Stimulated activated CD8-positive, alpha-beta memory T cell treated with anti-CD3 and anti-CD28 coated beads, Interleukin-4, amount 100 ng/mL, for 1 hour (primary cell): ENCODE measurements at places on chromosomes 1 and 21.

DNA sequence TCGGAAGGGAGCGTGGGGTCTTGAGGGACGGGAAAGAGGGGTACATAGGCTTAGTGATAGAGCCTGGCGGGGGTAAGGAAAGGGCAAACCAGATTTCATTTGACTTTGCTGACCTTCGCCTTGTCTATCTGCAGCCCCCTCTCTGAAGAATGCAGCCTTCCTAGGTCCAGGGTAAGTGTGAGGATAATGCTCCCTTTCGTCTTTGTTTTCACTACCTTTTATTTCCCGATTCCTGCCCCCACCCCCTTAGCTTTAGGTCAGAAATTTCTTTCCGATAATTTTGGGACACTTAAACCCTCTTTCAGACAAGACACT is 396 bp downstream of the ATP5PB start:
- no peak for DNase-seq

- DNase-seq: no peak
Measured at GRCh38 chr1:1116701-1117468, 996 bp upstream of the C1orf159 start.

DNA sequence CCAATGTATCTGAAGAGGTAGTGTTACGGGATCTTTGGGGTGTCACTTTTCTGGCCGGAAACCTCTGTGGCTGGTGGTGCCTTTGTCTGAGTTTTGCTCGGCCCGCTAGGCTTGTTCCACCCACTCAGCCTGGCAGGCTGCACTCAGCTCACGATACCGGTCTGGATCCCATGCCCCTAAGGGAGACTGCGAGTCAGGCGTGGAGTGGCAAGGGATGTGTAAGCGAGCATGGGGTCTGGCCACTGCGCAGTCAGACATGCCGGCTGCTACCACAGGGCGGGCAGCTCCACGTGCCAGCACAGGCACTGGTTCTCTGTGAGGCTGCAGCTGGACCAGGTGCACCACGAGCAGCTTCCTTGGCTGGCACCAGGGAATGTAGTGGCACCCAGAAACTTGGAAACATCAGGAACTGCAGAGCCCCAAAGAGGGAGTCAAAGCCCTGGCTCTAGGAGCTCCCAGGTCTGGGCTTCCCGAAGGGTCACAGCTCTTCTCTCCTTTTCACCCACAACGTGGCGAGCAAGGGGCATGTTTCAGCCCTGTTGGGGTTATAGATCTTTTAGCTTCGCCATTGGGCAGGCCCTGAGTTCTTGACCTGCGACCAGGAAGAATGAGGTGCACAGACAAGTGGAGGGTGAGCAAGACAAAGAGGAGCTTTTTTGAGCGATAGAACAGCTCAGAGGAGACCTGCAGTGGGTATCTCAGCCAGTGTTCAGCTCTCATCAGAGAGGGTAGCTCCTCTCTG is 23.8 kb upstream of the LRRC8C start:
- no peak for DNase-seq

GRCh38 chr1:87972811-87973210 is 644.1 kb downstream of the LMO4 start:
- no peak for DNase-seq

DNA sequence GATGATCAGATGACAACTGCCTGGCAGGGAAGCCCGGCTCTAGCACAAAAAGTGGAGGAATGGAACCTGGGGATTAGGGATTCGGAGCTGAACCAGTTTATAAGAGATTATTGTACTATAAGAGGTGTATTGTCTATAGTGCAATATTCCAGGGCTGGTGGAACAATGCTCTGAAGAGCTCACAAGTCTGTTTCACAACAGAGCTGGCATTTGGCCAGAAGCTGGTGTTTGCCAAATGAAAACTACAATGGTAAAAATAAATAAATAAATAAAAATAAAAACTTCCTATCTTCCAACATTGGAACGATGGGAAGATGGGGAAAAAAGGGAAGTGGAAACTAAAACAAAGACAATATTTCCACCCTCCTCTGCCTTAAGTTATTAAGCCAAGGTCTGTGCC is 73.5 kb downstream of the CHODL start:
- DNase-seq: no peak

DNA sequence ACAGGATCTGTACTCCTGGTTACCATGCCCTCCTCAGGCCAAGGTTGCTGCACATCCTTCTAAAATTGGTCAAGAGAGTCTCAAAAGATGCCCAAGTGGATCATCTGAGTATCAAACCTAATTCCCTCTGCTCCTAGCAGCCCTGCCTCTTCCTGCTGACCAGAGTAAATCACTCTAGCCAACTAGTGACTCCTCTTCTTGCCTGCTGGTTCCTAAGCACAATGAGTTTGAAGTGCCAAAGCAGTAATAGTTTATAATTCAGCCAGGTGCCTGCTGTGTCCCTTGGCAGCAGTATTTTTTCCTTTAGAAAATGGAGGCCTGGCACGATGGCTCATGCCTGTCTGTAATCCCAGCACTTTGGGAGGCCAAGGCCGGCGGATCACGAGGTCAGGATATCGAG is 137.9 kb upstream of the CAMK1G start:
- no peak for DNase-seq

GRCh38 chr1:154418923-154419619 is 13.9 kb downstream of the IL6R start:
- DNase-seq: no peak

DNA sequence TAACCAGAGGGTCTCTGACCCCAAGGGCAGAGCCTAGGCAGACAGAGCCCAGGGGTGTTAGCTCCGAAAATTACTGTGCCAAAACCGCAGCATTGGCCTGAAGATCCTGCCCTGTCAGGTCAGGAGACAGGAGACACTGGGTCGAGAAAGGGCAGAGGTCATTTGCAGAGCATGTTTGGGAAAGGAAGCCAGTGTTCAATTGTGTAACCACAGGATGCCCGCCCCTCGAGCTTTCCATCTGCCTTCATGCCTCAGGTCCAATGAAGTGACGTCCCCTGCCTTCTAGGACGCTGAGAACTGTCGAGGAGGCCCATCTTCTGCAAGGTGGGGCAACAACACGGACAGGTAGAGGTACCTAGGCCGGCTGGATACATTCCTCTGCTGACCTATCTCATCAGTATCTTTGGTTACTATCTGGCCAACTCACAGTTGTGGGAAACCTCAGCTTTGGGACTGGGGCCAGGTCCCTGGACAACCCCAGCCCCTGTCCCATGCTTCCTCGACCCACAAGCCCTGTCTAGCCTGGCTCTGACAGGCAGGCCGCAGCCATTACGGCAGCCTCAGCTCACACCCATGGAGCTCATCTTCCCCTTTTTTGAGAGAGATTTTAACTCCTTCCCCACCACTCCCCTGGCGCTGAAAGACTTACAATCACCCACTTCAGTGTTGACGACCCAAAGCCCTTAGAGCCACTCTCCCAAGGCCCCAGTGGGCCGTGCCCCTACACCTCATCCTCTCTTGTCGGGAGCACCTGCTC is 1.3 kb downstream of the ARL8A start:
- DNase-seq: no peak

DNA sequence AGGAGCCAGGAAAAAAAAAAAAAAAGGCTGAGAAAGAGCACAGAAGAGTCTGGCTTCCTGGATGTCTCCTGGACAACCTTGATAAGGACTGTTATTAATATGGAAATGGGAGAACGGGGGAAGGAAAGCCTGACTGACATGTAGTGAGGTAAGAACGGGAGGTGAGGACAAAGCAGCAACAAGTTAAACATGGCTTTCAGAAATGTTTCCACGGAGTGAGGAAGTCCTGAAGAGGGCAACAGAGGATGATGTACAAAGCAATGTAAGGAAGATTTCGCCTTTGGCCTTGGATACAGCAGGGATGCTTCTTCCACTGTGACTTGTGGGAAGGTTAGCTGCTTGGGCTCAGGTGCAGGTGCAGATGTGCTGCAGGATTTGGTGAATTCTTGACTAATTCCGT is 11.9 kb upstream of the NIBAN1 start:
- no peak for DNase-seq

GRCh38 chr21:25422610-25423608 is 184.4 kb downstream of the MRPL39 start:
- no peak for DNase-seq

DNA sequence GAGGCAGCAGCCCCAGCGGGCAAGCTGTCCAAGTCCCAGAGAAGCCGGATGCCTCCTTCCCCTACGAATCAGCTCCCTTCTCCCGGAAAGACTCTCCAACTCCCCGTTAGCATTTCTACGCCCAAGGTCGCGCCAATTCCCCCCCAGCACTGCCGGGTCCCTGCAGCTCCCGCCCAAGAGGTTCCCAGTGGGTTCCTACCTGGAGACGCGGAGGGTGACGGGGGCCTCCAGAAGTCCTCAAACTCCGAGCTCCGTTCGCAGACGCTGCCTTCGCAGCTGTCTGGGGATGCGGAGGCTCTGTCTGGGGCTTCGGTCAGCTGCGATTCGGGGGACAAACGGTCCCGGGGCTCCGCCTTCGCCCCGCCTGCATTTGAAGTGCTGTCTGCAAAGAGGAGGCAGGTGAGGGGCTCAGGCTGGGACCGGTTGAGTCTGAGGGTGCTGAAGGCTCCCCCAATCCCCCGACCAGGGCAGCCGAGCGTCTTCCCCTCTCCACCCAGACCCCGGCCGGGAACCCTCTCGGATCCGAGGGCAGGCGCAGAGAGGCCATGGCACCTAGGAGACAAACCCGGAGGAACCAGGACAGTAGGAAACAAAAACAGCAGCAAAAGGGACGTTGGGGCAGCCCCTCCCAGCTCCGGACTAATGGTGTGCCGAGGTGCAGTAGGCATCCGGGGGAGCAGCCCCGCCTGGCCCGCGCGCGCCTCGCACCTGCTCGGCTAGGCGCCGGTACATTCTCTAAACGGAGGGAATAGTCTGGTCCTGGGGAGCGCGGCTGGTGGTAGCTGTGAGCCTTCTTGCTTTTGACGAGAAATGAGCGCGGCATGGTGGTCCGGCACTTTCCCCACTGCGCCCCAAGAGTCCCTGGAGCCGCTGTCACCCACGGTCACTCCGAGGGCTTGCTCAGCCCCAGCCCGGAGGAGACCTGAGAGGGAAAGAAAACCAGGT is 3.8 kb downstream of the GFI1 start:
- DNase-seq: no peak

GRCh38 chr1:182139496-182139895 is 78.0 kb upstream of the ZNF648 start:
- no peak for DNase-seq

DNA sequence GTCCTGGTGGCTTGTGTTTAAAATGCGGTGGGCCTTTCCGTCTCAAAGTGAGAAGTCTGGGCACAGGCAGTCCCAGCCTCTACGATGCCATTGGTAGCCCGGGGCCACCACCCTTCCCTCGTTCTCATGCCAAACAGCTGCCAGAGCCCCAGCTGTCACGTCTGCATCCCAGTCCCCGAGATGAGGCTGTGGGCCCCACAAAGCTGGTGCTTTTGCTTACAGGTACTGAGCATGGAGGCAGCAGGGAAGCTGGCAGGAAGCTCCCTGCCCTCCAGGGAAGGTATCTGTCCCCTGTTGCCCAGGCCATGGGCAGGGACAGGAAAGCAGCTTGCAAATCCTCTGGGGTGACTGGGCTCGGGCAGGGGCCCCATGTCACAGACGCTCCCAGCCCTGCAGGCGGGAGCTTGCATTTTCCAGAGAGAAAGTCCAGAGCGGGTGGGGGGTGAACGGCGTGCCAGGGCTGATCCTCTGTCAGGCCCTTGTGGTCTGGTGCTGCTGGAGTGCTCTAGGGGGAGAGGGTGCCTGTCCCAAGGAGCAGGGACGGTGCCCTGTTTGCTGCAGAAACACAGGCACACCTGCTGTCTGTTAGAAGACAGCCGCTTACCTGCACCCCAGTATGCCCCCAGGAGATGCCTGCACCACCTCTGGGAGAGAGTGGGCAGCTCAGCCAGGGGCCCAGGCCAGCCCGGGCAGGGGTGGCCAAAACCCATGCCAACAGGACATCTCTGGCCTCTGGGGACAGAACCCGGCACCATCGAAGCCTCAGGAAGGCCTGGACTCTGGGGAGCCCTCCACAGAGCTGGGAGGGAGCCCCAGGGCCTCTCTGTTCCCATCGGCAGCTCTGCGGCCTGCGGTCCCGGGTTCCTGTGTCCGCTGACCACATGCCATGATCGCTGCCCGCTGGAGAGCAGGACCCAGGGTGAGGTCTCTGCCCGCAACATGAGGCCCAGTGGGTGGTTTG is 45.9 kb downstream of the SLX9 start:
- DNase-seq: no peak

DNA sequence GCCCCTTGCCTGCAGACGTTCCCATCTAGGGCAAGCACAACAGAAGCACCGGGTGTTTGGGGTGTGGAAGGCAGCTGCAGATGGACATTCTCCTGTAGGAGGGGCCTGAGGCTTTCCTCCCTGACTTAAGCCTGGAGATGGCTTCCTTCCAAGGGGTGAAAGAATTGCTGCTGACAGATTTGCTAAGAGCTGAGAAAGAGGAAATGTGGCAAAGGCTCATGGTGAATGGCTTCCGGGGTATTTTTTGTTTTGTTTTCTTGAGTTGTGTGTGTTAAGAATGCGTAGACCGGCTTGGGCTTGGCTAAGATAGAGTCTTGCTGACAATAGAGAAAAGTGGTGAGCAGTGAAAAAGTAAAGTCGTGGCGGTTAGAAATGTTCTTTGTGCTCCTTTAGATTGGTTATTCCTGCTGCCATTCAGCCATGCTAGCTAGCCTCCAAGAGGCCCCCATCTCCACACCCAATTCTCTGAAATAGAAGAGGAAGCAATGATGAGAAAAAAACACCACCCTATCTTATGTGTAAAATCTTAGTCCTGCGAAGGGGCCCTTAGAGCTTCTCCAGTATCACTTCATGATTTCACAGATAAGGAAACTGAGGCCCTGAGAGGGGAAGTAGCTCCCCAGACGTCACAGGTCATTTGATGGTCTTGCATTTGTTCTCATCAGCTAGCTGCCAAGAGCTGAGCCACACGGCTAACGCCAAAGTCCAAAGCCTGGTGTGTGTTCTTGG is 36.9 kb downstream of the EIF2D start:
- no peak for DNase-seq

- DNase-seq: no peak
Measured at GRCh38 chr1:100265562-100265930, 470 bp upstream of the RTCA start.

- DNase-seq: no peak
Measured at GRCh38 chr1:10648689-10649516, 147.5 kb downstream of the CASZ1 start.

- DNase-seq: no peak
Measured at GRCh38 chr1:77632216-77632615, 50.2 kb downstream of the ZZZ3 start.

DNA sequence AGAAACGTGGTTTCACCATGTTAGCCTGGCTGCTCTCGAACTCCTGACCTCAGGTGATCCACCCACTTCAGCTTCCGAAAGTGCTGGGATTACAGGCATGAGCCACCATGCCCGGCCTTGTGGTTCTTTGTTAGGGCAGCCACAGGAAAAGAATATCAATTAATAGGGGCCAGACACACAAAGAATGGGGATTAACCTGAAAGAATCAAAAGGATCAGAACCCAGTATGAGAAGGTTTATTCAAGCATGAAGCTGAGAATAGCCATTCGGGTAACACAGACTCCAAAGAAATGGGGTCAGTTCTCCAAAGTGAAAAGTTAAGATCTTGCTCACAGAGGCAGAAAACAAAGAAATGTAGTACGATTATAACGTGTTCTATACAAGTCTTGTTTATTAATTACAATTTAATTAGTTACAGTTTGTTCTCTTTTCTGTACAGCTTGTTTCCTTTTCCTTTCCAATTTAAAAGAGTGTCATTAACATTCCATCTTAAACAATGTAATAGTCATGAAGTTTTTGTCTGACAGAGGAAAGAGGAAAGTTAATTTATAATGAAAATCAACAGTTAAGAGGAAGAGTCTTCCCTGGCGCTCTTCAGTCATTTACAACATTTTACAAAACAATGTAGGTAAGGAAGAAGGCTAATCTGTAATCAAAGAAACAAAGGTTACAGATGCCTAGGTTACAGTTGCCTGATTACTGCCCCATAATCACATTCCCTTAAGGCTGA is 51.3 kb upstream of the SLC45A1 start:
- DNase-seq: no peak
